GDM1 (cell line): ENCODE measurements at places on chromosomes 2 and 18.

DNA sequence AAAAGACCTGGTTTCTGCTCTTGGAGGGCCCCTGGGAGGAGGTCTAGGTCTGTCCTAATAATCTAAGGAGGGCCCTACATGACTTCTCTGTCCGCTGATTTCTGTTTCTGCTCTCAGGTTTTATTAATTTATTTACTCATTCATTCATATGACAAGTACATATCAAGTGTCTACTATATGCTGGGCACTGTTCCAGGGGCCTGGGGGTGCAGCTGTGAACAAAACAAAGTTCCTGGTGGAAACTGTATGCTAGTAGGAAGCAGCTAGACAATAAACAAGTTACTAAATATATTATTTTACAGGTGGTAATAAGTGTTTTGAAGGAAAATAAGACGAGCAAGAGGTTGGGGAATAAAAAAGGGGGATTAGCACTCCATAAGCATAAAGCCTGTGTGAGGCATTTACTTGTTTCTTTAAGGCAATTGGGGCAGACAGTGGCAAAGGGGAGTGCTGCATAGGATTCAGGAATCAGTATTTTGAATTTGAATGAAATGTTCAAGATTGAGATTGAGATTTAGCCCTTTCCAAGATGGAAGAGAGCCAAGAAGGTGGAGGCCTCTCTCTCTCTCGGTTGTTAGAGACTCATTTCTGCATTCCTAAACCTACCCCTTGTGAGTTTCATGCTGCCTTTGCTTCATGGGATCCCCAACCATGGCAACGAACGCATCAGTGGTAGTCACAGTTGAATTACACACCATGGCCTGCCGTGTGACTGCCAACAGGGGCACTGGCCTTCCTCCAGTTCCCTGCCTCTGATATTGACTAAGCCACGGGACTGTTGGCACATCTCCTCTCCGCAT lies 28.3 kb downstream of the DRC1 start:
- DNase-seq: no peak

- no peak for DNase-seq
These were observed 1355.5 kb downstream of the SUCLG1 start for GRCh38 chr2:83103613-83104012.

- DNase-seq: peak; percentile 29
These were observed 27.1 kb upstream of the TFPI start for GRCh38 chr2:187581125-187581896.

DNA sequence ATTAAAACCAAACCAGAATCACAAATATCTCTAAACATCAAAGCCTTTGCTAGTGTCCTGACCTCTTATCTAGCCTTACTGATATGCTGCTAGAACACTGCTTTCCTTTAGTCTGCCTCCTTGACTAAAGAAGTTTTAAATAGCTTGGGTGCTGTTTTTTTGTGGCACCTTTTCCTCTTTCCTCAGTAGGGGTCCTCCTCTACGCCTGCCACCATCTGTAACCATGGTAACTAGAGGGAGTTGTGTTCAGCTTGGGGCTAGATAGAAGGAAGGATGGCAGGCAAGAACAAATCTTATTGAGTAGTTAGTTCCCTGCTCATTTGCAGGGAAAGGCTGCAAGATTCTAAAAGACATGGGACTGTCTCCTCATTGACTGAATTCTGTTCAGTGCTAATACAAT lies 86.0 kb downstream of the TAF4B start:
- no peak for DNase-seq

DNA sequence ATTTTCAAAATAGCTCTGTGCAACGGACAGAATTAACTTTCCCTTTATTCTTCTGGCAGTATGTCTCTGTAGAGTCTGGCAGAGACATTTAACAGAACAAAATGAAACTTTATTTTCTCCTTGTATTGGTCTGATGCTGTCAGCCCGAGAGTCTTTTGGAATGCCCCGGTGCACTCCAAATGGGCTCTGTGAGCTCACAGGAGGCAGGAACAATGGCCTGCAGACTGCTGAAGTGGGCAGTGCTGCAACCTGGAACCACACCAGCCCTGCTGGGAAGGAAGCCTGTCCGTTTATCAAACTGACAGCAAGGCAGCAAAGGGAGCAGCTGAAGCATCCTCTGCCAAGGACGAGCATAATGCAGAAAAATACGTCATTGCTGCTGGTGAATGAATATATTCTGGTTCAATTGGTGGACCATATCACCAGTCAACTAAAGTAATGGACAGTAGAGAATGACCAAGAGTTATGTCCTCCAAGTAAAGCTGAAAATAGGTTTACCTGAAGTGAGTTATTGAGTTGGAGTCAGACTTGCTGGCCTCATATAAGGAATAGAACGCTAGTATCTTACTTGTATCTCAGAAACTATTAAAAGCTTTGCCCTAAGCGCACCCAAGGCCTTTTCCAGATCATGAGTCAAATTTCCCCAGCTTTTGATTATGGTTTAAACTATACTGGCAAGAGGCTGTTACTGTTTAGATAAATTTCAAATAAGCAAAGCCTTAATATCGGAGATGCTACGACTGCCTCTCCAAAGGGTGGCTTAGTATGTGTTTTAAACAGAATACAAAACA lies 207.6 kb upstream of the TANK start:
- DNase-seq: no peak

DNA sequence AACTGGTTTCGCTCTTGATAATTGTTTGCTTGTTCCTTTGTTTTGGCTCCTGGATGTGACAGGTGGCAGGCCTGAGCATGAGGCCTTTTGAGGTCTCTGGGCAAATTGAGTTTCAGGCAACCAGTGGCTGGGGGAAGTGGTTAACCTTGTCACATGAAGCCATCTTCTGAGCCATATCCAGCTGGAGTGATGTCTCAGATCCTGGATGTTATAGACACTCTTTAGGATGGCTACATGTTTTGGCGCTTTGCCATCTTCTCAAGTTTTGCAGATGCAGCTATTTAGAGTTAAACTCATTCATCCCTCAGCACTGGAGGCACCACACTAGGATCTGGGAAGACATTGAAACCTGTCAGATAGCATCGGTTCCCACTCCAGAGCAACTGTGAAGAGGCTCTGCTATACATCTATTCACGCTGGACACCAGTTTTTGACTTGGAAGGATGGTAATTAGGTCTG lies 25.3 kb upstream of the TACR1 start:
- no peak for DNase-seq

GRCh38 chr18:76981396-76981968 lies 151.1 kb downstream of the MBP start:
- DNase-seq: no peak

GRCh38 chr18:41075212-41075611 lies 879.8 kb upstream of the PIK3C3 start:
- DNase-seq: no peak

DNA sequence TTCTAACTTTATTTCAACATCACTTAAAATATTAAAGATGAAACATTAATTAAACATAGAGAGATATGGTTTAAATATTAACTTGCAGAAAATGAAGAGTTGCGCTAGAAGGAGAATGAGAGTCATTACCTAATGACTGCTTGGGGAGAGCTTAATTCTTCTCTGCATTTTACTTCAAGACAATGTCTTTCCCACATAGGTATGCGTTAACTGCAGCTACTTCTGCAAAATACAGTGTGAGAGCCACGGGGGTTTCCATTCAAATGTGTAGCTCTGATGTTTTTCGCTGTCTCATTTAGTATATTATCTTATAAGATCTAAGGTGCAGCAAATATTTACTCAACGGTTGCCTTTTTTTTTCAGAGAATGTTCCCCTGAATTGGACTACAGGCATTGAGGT lies 126.7 kb downstream of the TMX3 start:
- no peak for DNase-seq

DNA sequence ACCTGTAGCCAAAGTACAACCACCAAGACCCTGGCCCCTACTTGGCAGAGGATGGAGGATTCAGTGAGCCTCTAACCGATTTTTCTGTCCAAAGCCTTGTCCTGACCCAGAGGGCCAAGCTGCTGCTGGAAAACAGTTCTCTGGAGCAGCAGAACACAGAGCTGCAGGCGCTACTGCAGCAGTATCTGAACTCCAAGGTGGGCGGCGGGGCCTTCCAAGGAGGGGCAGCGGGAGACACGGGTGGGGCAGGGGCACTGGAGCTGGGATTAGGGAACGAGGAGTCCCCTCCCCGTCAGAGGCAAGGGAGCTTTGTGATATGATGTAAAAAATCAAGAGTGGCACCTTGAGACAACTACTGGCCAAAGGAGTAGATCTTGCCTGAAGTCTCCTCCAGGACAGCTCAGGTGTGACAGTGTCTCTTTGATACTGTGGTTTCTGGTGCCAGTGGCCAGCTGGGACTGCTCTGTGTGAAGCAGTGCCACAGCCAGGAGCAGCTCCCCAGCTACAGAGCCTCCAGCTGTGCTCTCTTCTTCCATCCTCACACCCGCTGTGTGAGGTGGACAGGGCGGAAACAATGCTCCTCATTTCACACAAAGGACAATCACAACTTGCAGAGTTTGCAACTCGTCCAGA lies 22.8 kb downstream of the OTOF start:
- DNase-seq: no peak

GRCh38 chr2:208872591-208872990 lies 466.0 kb downstream of the PTH2R start:
- DNase-seq: no peak

GRCh38 chr2:54801352-54801751 lies 77.9 kb downstream of the EML6 start:
- no peak for DNase-seq
